ENCODE measurements at places on chromosomes 5 and 9. TPM values are rescaled to one million over a fixed set of nuclear protein-coding genes. Genes with fewer than 3 reads are reported as not detected.

CTXN3 gene
- not detected for total RNA-seq

NR2F1 gene
- 65.0 TPM for total RNA-seq

PTPRD gene
- total RNA-seq: 13.1 TPM

SLC6A3 gene
- total RNA-seq: not detected

ZNF474 gene
- total RNA-seq: 0.16 TPM

NTRK2 gene
- 0.26 TPM for total RNA-seq

KCNT1 gene
- total RNA-seq: not detected

PJA2 gene
- 70.5 TPM for total RNA-seq

SPATA9 gene
- total RNA-seq: 0.47 TPM

SLC2A6 gene
- total RNA-seq: 4.3 TPM

ROPN1L gene
- 0.32 TPM for total RNA-seq

NRARP gene
- 0.16 TPM for total RNA-seq

IL5 gene
- not detected for total RNA-seq

SPINK1 gene
- not detected for total RNA-seq

RFESD gene
- total RNA-seq: 3.2 TPM

SLCO4C1 gene
- total RNA-seq: under 0.01 TPM

INSL6 gene
- total RNA-seq: not detected

NAIP gene
- total RNA-seq: 5.0 TPM

JAKMIP2 gene
- 1.3 TPM for total RNA-seq

FOXD4L4 gene
- total RNA-seq: 0.32 TPM

CCIN gene
- total RNA-seq: 0.79 TPM

SPINK13 gene
- not detected for total RNA-seq

RNF44 gene
- 2.5 TPM for total RNA-seq

LRRC19 gene
- total RNA-seq: not detected

PRUNE2 gene
- 11.3 TPM for total RNA-seq

PKD2L2 gene
- not detected for total RNA-seq

HSPA4 gene
- 73.6 TPM for total RNA-seq

SOHLH1 gene
- total RNA-seq: not detected

LCN9 gene
- total RNA-seq: not detected

GLDC gene
- total RNA-seq: 0.09 TPM

UBE2QL1 gene
- under 0.01 TPM for total RNA-seq

SLC34A1 gene
- not detected for total RNA-seq

ADGRD2 gene
- total RNA-seq: not detected

All from bronchial smooth muscle cell (primary cell).